ENCODE measurements at places on chromosomes 7 and 10.

DNA sequence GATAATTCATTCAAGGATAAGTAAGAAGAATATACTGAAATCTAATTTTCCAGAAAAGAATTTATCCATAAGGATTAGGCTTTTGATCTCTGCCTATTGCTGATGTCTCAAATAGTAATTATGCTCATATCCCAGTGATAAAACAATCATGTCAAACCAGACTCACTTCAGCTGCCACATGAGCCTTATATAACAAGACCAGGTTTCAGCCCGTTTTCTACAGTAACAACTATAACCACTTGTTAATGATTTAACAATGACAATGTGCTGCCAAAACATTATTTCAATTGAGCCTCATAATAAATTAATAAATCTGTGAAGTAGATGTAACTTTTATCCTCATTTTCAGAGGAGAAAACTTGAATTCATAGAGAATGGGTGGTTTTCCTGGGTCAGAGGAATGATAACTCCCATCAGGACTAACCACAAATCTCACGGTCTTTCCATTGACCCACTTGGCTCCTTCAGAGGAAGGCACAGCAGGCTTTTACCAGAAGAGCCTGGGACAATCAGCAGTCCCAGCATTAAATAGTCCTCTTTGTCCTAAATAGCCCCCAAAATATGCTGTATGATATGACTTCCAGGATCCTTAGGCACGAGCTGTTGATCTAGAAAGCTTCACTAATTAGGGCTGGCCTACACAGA is 42.5 kb upstream of the SLIT1 start:
- no peak for DNase-seq

DNA sequence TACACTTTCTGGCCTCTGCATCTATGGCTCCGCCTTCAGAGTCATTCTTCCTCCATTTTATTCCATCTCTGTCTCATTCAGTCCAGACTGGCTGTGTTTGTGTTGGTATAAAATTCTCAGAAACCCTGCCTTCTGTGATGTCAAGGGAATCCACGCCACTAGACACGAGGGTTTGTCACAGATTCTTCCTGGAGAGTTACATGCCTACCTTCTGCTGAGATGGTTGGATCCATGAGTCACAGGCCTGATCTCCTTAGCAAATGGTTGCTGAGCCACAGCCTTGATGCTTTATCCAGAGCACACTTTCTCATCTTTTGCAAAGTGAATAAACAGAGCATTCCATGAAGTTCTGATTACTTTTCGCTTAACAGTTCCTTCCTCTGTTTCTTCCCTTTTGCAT is 35.9 kb upstream of the TSPAN33 start:
- DNase-seq = no peak

- DNase-seq = no peak
These were observed 21.6 kb upstream of the GIMAP2 start for GRCh38 chr7:150663802-150664494.

GRCh38 chr10:5184987-5185775 is at the start of gene AKR1C8:
Gene AKR1C8 (minus strand): TSS chr10:5185150. CDS start chr10:5185104, 46 bp downstream.
- DNase-seq = no peak
